ENCODE measurements at places on chromosomes 4 and X.

GRCh38 chr4:10659251-10659650, 25.3 kb downstream of the CLNK start:
- no peak for DNase-seq

DNA sequence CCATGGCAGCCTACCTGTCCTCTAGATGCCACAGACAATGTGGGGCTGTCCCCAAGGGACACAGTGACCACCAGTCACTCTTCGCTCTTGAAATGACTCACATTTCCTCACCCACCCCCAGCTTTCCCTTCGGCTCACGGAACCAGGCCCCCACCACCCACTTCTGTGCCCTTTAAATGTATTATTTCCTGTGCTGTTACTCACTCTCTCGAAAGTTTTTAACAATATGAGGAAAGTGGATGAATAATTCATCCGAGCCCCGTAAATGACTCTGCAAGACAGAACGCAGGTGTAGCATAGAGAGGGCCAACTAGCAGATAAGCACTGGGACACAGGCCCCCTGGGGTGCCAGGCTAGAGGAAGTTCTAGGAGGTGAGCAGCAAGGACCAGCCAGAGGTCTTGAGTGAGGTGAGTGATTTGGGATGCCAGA, 179.5 kb upstream of the TBL1X start:
- DNase-seq, result no peak

GRCh38 chr4:105453550-105454205, 20.2 kb downstream of the PPA2 start:
- DNase-seq, result no peak

- DNase-seq, result no peak
Observed at GRCh38 chr4:30952526-30953219, 232.5 kb downstream of the PCDH7 start.

- no peak for DNase-seq
Observed at GRCh38 chr4:60657041-60657440, 543.1 kb upstream of the ADGRL3 start.

DNA sequence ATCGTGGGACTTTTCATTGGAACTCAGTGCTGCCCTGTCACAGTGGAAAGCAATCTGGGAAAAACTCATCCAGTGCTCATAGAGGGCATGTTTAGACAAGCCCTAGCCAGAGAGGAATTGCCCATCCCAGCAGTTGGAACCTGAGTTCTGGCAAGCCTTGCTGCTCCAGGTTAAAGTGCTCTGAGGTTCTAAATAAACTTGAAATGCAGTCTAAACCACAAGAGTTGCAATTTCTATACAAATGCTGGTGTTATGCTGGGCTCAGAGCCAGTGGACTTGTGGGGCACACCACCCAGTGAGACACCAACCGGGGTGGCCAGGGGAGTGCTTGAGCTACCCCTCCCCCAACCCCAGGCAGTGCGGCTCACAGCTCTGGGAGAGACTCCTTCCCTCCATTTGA, 142.8 kb upstream of the PPP1R2C start:
- no peak for DNase-seq

DNA sequence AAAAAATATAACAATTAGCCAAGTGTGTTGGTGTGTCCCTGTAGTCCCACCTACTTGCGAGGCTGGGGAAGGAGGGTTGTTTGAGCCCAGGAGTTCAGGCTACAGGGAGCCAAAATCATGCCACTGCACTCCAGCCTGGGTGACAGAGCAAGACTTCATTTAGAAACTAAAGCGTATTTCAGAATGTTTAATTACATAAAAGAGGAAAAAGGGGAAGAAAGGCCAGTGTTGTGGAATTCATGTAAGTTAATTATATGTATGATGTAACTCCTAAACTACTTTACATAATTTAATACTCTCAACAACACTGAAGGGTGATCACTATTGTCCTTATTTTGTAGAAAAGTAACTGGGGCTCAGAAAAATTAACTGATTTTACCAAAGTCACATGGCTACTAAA, 67.2 kb upstream of the HOPX start:
- DNase-seq, result no peak

- no peak for DNase-seq
Observed at GRCh38 chr4:8069102-8069752, 89.4 kb downstream of the ABLIM2 start.

DNA sequence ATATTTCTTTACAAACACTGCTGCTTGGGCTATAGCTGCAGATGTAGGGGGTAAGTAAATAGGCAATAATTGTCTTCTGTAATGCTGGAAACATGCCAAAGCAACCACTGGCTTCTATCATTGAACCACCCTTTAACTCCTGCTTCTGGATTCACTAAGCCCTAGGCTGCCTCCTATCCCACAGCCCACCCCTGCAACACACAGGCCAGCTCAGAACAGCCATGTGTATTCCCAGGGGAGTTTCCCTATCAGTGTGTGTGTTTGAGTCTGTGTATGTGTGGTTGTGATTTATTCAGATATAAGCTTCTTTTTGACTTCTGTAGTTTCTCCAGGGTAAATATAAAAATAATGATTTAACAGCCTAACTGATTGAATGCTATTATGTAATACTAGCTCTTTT, 291.3 kb downstream of the PCDH10 start:
- DNase-seq, result no peak

DNA sequence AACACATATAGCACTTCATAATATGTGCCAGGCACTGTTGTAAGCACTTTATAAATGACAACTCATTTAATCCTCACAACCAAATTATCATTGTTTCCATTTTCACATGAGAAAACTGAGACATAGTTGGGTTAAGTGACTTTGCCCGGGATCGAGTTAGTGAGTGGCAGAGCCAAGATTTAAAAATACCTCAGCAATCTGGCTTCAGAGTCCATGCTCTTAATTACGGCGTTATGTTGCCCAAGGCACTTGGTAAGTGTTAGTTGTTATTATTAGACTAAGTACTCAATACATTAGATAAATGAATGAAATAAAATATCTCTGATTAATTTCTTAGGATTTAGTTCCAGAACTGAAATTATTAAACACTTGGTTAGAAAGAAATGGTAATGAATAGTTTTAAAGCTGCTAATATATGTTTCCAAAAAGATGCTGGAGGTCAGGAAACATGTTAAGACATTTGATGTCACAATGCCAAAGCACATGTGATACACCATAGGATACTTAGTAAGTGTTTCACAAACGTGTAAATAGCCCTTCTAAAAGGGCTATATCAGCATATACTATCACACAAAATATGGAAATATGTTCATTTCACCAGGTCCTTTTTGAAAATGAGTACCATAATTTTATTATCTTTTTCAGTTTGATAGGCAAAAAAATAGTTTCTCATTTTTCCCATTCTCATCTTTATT, 301.9 kb downstream of the GPAT3 start:
- DNase-seq, result no peak

DNA sequence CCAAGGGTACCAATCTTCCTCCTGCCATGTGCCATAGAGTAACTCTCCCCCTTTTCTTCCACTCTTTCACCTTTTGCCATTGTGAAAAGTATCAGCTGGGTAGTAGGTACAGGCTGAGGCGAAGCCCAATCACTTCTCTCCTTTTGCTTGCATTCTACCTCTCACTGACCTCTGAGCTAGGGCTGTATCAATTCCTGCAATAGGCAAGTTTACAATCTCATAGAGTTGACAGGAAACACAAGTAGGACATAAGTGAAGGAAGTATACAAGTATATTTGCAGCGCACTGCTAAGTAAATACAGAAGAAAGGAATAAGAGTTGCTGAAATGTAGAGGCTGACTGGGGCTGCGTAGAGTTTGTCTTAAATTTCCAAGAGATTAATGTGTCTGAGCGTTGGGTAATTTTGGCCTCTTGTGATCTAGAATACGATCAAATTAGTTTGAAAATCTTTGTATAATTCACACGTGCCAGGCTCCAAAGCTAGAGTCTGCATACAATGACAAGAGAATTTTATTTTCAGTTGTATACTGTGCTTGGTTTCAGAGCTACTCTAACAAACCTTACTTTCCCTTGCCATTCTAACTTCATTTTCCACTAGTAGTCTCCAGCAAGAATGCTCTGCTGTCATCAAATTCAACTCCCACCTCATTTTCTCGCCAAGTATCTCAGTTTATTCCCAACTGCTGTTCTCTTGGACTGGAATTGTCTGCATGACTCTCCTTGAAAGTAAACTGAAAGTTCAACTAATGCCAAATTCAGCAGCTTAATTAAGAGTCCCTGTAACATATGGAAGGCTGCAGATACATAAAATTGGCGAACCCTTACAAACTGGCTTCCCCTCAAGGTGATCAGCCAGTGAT, 90.3 kb downstream of the ATP11C start:
- no peak for DNase-seq

GRCh38 chr4:8558080-8558960, 21.9 kb upstream of the GPR78 start:
- DNase-seq, result no peak

- no peak for DNase-seq
Observed at GRCh38 chr4:68361146-68361589, 11.3 kb upstream of the YTHDC1 start.

DNA sequence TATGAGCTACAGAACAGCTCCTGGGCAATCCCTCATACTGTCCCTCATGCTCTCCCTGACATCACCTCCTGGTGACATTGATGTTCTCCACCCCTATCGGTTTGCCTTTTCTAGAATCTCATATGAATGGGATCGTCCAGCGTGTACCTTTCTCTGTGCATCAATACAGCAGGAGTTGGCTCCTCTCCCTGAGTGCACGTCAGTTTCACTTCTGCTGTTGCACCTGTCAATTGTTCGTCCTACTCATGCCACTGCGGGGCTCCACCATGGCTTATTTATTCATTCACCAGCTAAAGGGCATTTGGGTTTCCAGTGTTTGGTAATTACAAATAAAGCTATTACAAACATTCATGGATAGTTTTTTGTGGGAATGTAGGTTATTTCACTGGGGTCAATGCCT, 269.1 kb upstream of the ZFP42 start:
- DNase-seq, result no peak

GRCh38 chr4:82038936-82039335, 334.9 kb downstream of the HNRNPD start:
- DNase-seq, result no peak

- DNase-seq, result no peak
Observed at GRCh38 chr4:48270951-48271473, 1.4 kb upstream of the TEC start.

DNA sequence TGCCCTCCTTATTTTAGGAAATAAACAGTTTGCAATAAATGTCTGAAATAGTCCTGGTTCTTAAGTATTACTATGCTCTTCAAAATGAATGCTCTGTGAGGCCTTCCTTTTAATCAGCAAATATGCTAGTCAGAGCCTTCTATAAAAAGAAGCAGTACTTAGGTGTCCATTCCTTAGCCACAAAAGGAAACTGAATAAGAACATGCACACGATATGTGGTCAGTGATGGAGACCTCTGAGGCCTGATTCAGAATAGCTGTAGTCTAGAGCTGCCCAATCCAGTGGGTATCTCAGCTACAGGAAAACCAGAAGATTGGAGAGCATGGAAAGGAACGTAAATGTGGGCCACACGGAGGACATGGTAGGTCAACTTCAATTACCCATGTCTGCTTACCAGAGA, 141.8 kb downstream of the RASL11B start:
- no peak for DNase-seq

- DNase-seq, result no peak
Observed at GRCh38 chr4:152162331-152162697, 373.6 kb downstream of the FBXW7 start.

GRCh38 chr4:189279188-189279587, 661.5 kb upstream of the FRG1 start:
- no peak for DNase-seq

DNA sequence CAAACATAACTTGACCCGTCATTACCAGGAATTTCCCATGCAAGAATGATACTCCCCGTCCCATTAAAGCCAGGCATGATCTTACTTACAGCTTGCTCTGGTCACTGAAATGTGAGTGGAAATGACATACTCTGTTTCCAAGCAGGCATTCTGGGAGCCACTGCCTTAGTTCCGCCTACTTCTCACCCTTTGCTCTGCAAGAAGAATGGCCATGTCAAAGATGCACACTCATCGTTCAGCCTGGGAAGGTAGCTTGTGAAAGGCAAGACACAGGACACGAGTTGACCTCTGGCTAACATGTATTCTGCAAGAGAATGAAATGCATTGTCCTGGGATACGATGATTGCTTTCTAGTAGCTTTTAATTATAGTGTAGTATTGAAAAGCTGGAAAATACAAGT, 1144.4 kb downstream of the NLGN4X start:
- DNase-seq, result no peak

DNA sequence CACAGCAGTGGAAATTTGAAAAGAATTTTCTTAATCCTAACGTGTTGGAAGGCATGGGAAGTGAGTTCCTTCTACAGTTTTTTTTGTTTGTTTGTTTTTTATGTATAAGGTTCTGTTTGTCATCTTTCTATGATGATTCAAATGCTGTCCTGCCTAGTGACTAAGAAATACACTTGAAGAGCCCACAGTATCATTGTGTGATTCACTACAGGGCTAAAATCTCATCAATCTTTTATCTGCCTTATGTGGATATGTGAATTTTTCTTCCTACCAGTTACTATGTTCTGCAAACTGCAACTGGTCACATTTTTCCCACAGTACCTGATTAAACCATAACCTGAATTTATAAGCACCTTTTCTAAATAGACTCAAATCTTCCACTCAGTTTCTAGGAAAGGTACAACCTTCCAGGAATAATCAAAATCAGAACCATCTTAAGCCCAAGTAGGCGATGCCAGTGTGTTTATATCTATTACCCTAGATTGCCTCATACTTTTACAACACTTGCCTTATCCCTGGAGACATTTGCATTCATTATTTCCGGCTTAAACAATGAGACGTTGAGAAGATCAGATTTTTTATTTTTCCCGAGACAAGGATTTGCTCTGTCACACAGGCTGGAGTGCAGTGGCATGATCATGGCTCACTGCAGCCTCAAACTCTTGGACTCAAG, 214.6 kb upstream of the GALNT7 start:
- no peak for DNase-seq

GRCh38 chr4:14078326-14078725, 450.8 kb upstream of the BOD1L1 start:
- no peak for DNase-seq

- no peak for DNase-seq
Observed at GRCh38 chr4:121073672-121074381, 1.5 kb upstream of the NDNF start.

- DNase-seq, result no peak
Observed at GRCh38 chr4:6362896-6363295, 93.2 kb downstream of the WFS1 start.

- DNase-seq, result no peak
Observed at GRCh38 chr4:167020410-167020809, 213.9 kb downstream of the SPOCK3 start.
